Glomerular endothelial cell (primary cell): ENCODE measurements at places on chromosomes 1 and 21. TPM values are rescaled to one million over a fixed set of nuclear protein-coding genes. Genes with fewer than 3 reads are reported as not detected.

LEFTY2 gene
- not detected in 2 replicates for total RNA-seq

DDAH1 gene
- total RNA-seq = 55.1 and 56.1 TPM in 2 replicates

- no peak for DNase-seq
Observed at GRCh38 chr1:236345728-236346127, 48.4 kb upstream of the EDARADD start.

GRCh38 chr1:3028531-3029282 lies 7.4 kb downstream of the ACTRT2 start:
- no peak for DNase-seq

DNA sequence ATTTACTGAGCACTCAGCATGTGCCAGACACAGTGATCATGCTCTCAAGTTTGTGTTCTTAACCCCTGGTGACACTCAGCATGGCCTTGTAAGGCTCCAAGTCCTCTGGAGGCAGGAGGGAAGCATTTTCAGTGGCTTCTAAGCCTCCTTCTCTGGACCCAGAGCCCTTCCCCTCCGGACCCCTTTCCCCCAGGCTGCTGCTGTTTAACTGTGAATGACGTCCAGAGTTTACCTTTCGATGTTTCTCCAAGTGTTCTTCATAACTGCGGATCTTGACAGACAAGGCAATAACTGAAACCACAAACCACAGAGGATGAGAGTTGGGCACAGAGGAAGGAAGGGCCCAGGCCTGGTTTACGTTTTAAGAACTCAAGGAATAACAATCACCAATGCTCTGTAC lies 6.5 kb downstream of the MRPS15 start:
- DNase-seq = no peak

- no peak for DNase-seq
Observed at GRCh38 chr1:191695865-191696264, 462.4 kb upstream of the RGS18 start.
